ENCODE measurements at places on chromosomes 3 and 15.
A peak's percentile ranks its signal among the peaks of the same experiment; 100 is the strongest.

GRCh38 chr15:40528801-40529200, 36.0 kb downstream of the CCDC32 start:
- no peak for DNase-seq

- no peak for DNase-seq
Measured at GRCh38 chr15:54519577-54519976, 541.3 kb downstream of the UNC13C start.

- no peak for DNase-seq
Measured at GRCh38 chr3:115577000-115577399, 46.3 kb upstream of the GAP43 start.

DNA sequence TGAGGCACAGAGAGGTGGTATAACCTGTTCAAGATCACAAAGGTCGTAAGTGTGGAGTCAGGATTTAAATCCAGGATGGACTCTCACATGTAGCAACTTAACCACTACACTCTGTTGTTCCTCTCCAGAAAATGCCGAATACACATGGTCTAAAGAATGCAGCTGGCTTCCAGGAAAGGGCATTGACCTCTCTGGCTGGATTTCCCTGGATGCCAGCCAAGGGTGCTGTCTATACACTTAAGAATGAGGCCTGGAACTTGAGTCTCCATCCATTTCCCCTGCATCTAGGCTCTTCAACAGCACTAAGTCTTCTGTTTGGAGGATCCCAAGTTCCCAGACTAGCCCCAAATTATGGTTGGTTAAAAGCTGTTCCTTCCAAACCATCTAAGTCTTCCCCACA, 60.5 kb downstream of the CERS3 start:
- DNase-seq, result no peak

DNA sequence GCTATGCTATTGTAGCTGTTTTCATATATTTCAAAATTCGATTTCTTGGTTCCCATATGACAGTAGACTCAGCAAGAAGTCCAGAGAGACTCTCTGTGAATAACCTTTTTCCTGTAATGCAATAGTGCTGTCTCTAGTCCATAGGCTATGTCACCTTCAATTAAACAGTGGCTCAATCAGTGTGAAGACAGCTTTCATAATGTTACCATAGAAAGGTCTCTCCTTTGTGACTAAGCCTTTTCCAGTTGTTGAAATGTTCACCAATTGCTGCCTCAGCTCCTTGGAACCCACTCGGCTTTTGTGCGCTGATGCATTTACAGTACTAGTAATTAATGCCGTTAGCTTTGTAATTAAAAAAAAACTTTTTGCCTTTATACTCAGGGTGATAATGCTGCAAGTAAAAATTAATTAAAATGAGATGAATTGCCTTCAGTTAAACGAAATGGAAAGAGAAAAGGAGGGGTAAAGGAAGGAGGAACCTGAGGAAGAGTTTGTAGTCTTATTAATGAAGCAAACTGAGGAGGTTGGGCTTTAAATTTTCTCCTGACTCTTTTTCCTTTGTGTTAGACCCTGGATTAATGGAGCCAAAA, 214.8 kb downstream of the LSAMP start:
- no peak for DNase-seq

DNA sequence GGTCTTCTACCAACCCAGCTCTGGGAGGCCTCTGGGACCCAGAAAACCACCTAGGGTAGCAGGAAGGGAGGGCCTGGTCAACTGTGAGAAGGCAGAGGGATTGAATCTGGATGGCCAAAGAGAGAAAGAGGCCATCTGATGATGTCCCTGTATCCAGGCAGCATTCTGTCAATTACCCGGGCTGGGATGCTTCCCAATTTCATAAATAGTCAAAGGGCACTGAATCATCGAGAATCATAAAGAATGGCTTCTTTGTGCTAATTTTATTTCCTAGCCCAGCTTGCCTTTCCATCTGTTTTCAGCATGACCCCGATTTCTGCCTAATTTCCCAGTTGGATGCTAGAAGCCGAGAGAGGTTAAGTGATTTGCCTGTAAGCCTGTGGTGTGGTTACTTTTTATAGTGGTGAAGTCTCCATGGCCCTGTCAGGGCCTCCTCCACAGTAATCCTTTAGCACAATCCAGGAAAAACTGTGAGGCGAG, 129.2 kb downstream of the FAM43A start:
- no peak for DNase-seq

- peak; percentile 74 for DNase-seq
Measured at GRCh38 chr3:147393261-147393942, 12.9 kb downstream of the ZIC4 start.

DNA sequence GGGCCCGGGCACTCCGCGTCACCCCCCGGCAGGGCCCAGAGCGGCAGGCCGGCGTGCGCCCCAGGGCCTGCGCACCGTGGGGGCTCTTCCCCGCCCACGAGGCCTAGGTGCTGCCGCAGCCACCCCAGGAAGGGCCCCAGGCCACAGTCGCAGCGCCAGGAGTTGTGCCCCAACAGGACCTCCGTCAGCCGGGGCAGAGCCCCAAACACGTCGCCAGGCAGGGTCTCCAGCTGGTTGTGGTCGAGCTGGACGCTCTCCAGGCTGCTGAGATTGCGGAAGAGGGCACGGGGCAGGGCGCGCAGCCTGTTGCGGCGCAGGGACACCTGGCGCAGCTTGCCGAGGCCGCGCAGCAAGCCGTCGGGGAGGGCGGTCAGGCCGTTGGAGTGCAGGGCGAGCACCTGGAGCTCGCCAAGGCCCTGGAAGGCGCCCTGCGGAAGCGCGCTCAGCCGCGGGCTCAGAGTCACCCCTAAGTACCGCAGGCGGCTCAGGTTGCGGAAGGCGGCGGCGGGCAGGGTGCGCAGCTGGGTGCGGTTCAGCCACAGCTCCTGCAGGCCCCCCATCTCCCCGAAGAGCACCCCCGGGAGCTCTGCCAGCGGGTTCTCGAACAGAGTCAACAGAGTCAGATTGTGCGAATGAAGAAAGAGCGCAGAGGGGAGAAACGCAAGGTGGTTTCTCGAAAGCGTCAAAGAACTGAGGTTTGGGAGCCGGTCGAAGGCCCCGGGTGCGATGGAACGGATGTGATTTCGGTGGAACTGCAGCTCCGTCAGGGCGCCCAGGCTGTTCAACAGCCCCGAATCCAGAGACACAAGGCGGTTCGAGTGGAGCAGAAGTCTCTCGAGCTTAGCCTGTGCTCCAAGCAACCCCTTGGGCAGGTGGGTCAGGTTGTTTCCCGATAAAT, 2.0 kb downstream of the GP5 start:
- no peak for DNase-seq

DNA sequence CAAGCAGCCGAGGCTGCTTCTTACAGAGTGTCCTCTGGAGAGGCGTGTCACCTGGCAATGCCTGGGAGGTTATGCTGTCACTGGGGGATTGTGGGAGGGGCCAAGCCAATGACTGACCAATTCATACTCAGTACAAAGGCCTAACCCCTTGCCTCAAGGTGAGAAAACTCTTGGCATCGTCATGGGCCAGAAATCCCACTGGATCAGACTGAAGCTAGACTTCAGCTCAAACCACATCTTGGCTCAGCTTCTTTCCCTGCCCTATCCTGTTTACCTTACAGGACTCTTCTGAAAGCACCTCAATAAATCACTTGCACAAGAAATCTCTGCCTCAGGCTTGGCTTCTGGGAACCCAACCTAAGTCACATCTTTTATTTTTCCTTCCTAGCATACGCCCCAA, 9.5 kb downstream of the ANAPC13 start:
- no peak for DNase-seq

GRCh38 chr3:48656061-48656840, 6.4 kb downstream of the CELSR3 start:
- peak; percentile 64 for DNase-seq

- DNase-seq, result no peak
Measured at GRCh38 chr3:63992516-63993209, 30.6 kb downstream of the PSMD6 start.

DNA sequence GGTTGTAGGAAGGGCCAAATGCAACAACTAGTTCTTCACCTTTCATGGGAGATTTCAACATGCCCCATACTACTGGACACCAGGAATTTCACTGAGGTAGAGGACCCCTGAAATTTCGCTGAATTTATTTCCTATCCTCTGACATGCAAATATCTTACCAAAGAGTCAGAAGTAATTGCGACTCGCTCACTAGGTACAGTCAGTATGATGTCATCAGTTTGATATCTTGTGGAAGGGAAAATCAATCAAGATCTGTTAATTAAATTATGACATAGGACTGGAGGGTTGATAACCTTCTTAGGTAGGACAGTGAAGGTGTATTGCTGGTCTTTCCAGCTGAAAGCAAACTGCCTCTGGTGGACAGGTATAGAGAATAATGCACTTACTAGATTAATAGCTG, 74.9 kb upstream of the TNIK start:
- DNase-seq, result no peak

DNA sequence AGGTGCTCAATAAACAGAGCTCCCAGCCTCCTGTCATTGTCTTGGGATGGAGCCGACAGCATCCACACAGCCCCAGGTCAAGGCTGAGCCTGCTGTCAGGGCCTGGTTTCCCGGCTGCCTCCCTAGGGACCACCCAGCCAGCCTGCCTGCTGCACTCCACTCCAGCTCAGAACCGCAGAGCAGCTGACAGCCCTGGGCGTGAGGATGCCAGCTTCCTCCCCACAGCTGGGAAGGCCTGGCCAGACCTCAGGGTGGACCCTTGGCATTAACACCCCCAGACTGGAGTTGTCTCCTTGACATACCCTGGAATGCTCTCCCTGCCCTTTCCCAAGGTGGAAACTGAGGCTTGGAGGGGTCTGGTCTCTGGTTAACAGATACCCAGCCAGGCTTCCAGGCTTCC, 112.0 kb downstream of the WNT7A start:
- DNase-seq, result no peak
